ENCODE measurements at places on chromosomes 16 and 17.

- no peak for DNase-seq
These were observed 211.7 kb downstream of the XYLT1 start for GRCh38 chr16:17258848-17259713.

- no peak for DNase-seq
These were observed 1.1 kb downstream of the CEP20 start for GRCh38 chr16:15887283-15887682.

GRCh38 chr16:65950211-65950610 lies 416.3 kb upstream of the CDH5 start:
- DNase-seq: no peak

GRCh38 chr17:81193470-81194224 lies 27.6 kb upstream of the AATK start:
- no peak for DNase-seq

GRCh38 chr17:44152875-44153274 lies 11.1 kb downstream of the HROB start:
- DNase-seq: no peak

GRCh38 chr17:77611791-77612502 lies 346.6 kb upstream of the TNRC6C start:
- no peak for DNase-seq

GRCh38 chr17:183021-183420 lies 1.6 kb upstream of the DOC2B start:
- DNase-seq: no peak

GRCh38 chr17:64148699-64149098 lies 18.8 kb upstream of the ERN1 start:
- no peak for DNase-seq

GRCh38 chr17:49290690-49291359 lies 60.2 kb upstream of the PHOSPHO1 start:
- no peak for DNase-seq

DNA sequence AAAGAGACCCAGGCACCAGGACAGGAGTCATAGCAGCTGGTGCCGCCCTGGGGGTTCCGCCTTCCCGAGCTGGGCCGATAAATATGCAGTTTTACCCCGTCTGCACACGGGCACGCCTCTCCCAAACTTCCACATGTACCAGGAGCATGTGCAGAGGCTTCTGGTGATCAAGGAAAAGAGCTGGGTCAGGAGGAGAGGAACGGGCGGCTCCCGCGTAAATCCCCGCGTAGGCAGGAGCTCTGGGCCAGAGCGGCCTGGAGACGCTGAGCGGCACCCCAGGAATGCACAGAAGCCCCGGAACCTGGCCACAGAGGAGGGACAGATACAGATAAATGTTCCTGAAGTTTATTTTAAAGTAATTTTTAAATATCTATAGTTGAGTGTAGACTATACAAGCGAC lies 46.6 kb upstream of the METRNL start:
- DNase-seq: no peak

DNA sequence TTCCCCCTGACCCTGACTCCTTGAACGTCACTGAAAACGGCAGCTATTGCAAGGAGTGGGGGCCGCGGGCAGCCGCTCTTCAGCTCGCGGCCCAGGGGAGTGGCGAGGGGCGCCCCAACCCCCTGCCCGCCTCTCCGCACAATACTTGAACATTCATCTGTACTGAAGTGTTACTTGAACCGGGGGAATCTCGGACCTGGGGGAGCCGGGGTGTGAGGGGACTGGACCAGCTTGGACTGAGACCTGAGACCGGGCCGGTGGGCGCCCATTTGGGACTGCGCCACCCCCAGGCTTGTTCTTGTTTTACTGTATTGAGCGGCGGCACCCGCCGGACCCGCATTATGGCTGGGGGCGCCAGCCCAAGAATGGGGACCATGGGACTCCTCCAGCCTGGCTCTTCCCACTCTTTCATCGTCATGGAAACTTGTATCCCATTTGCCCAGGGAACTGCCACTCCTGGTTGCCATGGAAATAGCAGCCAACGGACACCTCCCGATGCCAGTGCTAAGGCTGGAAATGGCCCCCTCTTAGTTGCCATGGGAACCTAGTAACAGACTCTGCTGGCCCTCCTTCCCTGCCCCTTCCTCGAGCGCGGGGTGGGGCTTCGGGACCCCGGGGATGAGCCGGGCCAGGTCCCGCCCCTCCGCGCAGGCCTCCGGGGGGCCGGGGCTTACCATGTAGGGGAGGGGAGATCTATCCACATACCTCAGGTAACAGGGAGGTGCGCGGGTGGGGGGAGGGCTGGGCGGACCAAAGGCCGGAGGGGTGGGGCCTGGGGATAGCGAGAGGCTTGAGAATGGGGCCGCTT lies 805 bp upstream of the ORAI3 start:
- DNase-seq: no peak

GRCh38 chr17:37361543-37361942 lies 14.2 kb upstream of the C17orf78 start:
- DNase-seq: no peak

GRCh38 chr16:50295541-50296132 lies 29.3 kb downstream of the ADCY7 start:
- DNase-seq: no peak

DNA sequence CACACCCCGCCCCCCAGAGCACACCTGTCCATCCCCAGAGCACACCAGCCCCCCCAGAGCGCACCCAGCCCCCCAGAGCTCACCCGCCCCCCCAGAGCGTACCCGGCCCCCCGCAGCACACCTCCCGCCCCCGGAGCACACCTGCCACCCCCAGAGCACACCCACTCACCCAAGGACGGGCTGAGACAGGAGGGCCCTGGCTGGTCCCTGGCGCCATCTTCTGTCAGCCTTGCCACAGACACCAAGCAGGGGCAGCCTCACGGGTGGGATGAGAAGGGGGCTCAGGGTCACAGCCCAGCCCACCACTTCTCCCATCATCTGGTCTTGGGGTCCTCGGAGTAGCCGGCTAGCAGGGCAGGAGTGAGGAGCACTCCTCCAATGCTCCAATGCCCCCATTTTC lies 31.8 kb downstream of the PIEZO1 start:
- no peak for DNase-seq

DNA sequence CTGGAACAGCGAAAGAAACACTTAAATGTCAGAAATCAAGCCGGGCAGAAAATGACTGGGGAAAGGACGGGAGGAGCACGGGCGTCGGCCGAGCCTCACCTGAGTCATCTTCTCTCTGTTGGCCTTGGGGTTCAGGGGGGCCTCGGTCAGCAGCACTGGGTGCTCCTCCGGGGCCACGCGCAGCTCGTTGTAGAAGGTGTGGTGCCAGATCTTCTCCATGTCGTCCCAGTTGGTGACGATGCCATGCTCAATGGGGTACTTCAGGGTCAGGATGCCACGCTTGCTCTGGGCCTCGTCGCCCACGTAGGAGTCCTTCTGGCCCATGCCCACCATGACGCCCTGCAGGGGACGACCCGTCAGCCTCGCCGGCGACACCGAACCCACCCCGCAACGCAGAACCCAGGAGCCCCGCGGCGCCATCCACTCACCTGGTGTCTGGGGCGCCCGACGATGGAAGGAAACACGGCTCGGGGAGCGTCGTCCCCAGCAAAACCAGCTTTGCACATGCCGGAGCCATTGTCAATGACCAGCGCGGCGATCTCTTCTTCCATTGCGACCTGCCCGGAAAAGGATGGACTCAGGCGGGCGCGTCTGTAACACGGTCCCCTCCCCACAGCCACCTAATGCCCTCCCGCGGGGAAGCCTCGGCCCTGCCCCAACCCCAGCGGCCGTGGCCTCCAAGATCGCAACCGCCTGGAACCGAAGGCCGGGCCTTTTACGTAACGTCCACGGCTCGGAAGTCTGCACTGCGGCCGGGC lies 616 bp downstream of the ACTG1 start:
- peak; percentile 41 for DNase-seq

DNA sequence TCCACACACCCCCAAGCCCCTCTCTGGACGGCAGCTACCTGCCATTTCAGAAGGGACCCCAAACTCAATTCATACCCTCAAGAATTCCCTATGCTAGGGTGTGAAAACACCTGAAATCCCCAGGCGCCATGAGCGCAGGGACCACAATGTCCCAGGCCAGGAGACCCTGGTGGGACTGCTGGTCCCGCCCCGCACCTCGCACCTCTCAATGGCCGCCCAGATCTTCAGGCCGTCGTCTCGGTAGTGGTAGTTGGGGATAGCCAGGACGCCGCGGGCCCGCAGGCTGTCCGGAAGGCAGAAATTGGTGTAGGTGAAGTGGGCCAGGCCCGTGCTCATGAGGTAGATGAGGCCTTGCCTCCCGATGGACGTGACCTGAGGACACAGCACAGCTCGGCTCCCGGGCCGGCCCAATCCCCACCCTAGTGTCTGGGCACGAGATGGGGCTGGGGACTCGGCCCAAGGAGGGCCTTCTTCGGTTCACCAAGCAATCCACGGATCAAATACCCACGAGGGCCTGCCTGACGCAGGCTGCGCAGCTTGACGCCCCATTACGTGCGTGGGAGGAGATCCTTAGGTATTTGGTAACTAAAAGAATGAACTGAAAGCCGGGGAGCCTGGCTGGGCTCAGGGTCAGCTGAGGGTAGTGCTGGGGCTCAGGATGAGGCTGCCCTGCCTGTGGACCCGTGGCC lies 9.2 kb downstream of the ALOXE3 start:
- DNase-seq: no peak

DNA sequence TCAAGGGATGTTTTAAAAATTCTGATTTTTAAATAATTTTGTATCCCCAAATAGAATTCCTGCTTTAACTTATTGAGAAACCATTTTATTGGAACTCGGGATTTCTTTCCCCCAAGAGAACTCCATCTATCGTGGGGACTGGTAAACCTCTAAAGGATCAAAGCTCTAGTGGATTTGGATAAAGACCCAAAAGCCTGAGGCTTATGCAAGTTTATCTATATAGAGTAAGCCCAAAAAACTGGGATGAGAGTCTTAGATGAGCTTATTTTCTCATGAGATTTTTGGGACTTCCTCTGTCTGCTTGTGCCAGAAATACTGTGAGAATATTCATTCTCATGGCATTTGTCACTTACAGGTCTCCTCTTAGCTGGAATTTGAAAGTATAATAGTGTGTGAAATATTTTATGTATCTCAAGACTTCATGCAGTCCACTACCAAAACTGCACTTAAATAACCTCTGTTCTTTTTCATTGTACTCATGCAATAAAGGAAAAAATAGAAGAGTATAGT lies 333.1 kb downstream of the BCAS3 start:
- no peak for DNase-seq

GRCh38 chr17:74404789-74405188 lies 27.1 kb upstream of the GPRC5C start:
- no peak for DNase-seq

GRCh38 chr16:24577167-24577566 lies 37.8 kb downstream of the RBBP6 start:
- DNase-seq: no peak

GRCh38 chr17:70049801-70050591 lies 25.0 kb upstream of the KCNJ16 start:
- DNase-seq: no peak

DNA sequence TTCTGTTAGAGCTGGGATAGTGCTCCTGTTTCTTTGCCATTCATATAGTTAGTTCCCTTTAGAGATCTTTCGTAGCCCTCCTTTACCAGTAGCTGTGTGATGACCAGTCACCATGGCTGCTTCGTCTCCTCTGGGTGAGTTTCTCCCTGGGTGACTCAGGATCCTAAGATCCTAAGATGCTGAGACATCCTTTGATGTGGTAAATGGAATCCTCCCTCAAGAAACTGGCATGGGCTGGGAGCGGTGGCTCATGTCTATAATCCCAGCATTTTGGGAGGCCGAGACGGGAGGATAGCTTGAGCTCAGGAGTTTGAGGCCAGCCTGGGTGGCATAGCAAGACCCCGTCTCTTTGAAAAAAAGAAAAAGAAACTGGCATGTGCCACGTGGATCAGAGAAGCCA lies 5.9 kb downstream of the PHAF1 start:
- DNase-seq: no peak

GRCh38 chr16:17606460-17606859 lies 135.7 kb upstream of the XYLT1 start:
- no peak for DNase-seq

- no peak for DNase-seq
These were observed 5.1 kb downstream of the CD300E start for GRCh38 chr17:74618451-74618850.

- no peak for DNase-seq
These were observed 576.7 kb downstream of the WWOX start for GRCh38 chr16:78675951-78676792.

- peak; percentile 41 for DNase-seq
These were observed 229.8 kb downstream of the CPPED1 start for GRCh38 chr16:12573730-12574383.

DNA sequence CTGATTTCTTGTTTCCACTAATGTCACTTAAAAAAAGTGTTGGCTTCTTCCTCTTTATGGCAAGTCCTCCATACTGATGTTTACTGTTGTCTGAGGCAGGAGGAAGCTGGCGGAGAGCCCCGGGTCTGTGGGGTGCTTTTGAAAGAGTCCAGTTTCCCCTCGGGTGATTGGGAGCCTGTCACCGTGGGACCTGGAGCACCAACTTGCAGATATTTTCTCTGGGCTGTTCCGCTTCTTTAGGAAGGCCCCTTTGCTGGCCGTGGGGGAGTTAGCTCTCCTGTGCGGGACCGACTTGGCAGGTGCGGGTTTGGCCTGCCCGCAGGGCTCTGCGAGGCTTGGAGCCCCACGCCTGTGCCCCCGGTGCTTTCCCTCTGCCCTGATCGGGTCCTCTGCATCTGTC lies 3.1 kb downstream of the BANP start:
- DNase-seq: no peak

- no peak for DNase-seq
These were observed 7.6 kb downstream of the ATXN1L start for GRCh38 chr16:71853413-71853812.

DNA sequence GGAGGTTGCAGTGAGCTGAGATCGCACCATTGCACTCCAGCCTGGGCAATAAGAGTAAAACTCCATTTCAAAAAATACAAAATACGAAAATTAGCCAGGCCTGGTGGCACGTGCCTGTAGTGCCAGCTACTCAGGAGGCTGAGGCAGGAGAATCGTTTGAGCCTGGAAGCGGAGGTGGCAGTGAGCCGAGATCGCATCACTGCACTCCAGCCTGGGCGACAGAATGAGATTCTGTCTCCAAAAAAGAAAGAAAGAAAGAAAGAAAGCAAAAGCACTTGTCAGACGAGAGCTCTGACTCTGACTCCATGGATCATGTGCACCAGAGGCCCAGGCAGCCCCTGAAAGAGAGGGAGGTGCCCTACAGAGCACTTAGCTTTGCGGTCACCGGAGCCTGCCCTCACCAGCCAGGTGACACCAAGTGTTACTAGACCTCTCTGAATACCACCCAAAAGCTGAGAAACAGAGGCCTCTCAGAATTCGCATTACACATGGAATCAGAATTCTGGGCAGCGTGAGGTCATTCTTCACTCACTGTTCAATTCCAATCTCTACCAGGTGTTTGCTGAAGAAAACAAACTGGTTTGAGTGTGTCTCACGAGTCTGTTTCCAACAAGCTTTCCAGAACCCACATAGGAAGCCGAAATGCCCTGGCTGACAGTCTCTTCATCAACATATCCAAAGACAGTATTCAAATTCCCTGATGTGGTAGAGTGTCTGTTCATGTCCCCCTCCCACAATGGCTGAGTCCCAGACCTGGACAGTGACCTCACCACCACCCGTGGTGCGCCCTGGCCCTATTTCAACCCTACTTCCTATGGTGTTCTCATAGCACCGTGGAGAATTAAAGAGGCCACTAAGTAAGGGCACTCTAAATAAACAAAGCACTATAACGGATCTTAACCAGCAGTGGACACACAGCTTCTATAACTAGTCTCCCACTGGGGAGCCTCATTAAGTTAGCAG lies 1.5 kb downstream of the FLCN start:
- DNase-seq: no peak
